ENCODE measurements at places on chromosomes 16 and 17. TPM values are rescaled to one million over a fixed set of nuclear protein-coding genes. Genes with fewer than 3 reads are reported as not detected.

GRCh38 chr16:85304337-85304736 lies 192.1 kb upstream of the CIBAR2 start:
- no peak for DNase-seq
- H3K27me3 ChIP-seq = no peaks in the 10 kb centered on the region
- peaks cover 2% of the 10 kb centered on the region for H3K4me1 ChIP-seq
- H3K36me3 ChIP-seq = no peaks in the 10 kb centered on the region

GRCh38 chr16:11298143-11298900 lies 17.2 kb upstream of the PRM1 start:
- H3K36me3 ChIP-seq = no peaks in the 10 kb centered on the region
- no peak for DNase-seq
- no peaks in the 10 kb centered on the region for H3K27me3 ChIP-seq
- H3K4me3 ChIP-seq = no peak overlapping the region
- peak overlapping the region; percentile 38 for H3K27ac ChIP-seq
- peaks cover 42% of the 10 kb centered on the region for H3K4me1 ChIP-seq

GRCh38 chr17:56020369-56020768 lies 132.9 kb upstream of the ANKFN1 start:
- no peaks in the 10 kb centered on the region for H3K27me3 ChIP-seq
- no peaks in the 10 kb centered on the region for H3K4me1 ChIP-seq
- no peak for DNase-seq
- H3K4me3 ChIP-seq = no peak overlapping the region

GRCh38 chr16:1745900-1746692 lies 25.2 kb downstream of the NME3 start:
- no peaks in the 10 kb centered on the region for H3K4me1 ChIP-seq
- H3K4me3 ChIP-seq = no peak overlapping the region
- H3K27ac ChIP-seq = no peak overlapping the region
- H3K27me3 ChIP-seq = no peaks in the 10 kb centered on the region

DNA sequence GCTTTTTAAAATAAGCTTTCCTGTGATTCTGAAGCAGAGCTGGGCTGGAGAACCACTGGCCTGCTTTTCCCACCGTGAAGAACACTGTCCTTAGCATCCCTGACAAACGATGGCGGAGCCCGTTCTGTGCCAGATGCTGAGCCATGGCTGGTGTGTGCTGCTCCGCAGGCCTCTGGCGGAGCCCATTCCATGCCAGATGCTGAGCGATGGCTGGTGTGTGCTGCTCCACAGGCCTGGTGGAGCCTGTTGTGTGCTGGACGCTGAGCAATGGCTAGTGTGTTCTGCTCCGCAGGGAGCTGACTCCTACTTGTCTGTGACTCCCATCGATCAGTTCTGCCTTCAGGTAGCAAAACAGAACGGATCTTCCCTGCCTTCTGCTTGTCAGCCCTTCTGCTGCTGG lies 4.3 kb downstream of the ENDOV start:
- no peaks in the 10 kb centered on the region for H3K36me3 ChIP-seq
- no peak overlapping the region for H3K27ac ChIP-seq
- no peak for DNase-seq
- no peak overlapping the region for H3K4me3 ChIP-seq

DNA sequence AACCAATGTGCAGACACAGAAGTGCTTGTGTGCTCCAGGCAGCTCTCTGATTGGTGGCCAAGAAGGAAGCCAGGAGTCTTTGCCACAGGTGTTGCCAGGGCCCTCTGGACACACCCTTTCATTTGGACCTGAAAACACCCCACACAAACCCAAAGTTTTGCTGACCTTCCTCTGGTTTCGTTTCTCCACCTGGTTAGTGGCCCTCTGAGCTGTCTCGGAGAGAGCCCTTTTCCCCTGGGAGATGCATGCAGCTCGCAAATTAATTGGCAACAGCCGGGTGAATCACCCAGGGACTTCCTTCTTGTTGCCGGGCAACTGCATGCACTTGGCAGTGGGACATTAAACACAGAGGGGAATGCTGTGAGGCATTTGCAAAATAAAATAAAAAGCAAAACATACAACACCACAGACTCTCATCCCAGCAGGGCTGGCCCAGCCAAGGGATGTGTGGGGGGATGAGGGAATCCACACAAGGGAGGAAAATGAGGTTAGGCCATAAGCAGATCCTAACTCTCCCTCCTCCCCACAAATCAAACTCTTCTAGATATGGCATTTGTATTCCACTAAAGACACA lies 286.6 kb downstream of the SOX9 start:
- H3K4me3 ChIP-seq = peak overlapping the region; percentile 45
- DNase-seq = peak; percentile 92
- no peaks in the 10 kb centered on the region for H3K36me3 ChIP-seq
- no peaks in the 10 kb centered on the region for H3K27me3 ChIP-seq
- H3K27ac ChIP-seq = peak overlapping the region; percentile 96
- H3K4me1 ChIP-seq = peaks cover 84% of the 10 kb centered on the region

The KRT13 gene
- not detected for total RNA-seq

The CCR7 gene
- total RNA-seq = not detected

GRCh38 chr17:47239967-47240651 lies 13.5 kb upstream of the ITGB3 start:
- H3K4me1 ChIP-seq = peaks cover 36% of the 10 kb centered on the region
- no peaks in the 10 kb centered on the region for H3K27me3 ChIP-seq
- H3K36me3 ChIP-seq = no peaks in the 10 kb centered on the region

DNA sequence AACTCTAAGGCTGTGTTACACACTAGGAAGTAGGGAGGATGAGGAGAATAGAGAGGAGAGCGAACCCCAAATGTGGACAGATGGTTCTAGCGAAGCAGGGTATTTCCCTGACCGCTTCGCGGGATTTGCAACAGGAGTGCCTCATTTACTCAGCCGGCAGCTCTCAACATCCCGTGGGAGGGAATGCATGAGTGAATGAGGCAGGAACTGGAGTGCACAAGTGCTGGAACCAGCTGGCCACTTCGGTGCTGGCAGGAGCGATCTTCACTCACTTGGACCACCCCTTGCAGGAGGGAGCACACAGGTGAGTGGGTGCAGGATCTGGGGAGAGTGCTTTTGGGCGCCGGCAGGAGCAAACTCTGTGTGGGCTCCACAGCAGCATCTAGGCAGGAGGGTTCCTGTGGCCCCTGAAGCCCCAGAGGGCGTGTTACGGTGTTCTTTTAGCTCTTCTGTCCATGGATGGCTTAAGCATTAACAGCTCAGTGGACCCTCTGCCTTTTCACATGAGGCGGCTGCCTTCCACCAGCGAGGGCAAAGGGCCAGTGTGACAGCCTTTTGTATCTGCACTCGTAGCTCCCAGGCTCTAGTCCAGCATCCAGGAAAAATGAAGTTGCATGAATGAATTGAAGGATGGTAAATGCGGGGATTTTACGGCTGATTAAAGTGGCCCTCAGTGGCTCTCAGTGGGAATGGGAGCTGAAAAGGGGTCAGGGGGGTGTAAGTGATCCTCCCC lies 17.4 kb upstream of the ZNHIT3 start:
- no peak overlapping the region for H3K4me3 ChIP-seq
- no peak for DNase-seq
- no peaks in the 10 kb centered on the region for H3K36me3 ChIP-seq
- no peaks in the 10 kb centered on the region for H3K27me3 ChIP-seq

- H3K27ac ChIP-seq = no peak overlapping the region
- no peaks in the 10 kb centered on the region for H3K27me3 ChIP-seq
- no peaks in the 10 kb centered on the region for H3K36me3 ChIP-seq
- DNase-seq = no peak
These were observed 38.1 kb upstream of the RHOT1 start for GRCh38 chr17:32104158-32104557.

DNA sequence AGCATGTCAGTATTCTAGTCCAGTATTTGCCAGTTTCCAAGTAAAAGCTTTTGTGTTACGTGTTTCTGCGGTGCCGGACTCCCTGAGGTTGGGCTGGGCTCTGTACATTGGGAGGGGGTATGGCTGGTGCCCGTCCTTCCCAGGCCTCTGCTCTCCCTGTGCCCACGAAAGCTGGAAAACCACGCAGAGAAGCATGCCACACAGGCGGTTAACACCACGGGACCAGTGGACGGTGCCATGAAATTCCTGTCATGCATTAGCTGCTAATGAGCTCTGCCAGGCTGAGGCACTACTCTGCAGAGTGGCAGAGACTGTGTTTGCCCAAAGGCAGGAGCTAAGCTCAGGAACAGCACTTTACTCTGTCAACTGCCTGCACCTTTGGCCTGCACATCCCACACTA lies 8.1 kb downstream of the SMIM5 start:
- no peak overlapping the region for H3K4me3 ChIP-seq
- no peak overlapping the region for H3K27ac ChIP-seq
- no peak for DNase-seq
- H3K27me3 ChIP-seq = no peaks in the 10 kb centered on the region

DNA sequence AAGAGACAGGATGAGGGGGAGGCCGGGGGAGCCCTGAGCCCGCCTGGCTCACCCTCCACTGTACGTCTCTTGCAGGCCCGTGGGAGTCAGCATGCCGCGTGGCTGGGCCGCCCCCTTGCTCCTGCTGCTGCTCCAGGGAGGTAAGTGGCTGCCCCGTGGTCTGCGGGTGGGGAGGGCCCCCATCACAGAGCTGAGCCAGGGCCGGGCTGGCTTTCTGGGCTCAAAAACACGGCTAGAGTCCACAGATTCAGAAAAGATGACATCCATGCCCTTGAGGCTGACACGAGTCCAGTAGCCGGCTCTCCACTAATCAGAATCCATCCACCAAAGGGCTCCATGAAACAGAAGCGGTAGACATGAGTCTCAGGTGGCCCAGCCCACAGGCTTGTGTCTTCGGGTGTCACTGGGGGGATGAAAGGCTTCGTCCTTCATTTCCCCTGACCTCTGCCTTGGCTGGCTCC lies 28.0 kb downstream of the IL21R start:
- no peak overlapping the region for H3K4me3 ChIP-seq
- peaks cover 8% of the 10 kb centered on the region for H3K4me1 ChIP-seq
- H3K27ac ChIP-seq = no peak overlapping the region

DNA sequence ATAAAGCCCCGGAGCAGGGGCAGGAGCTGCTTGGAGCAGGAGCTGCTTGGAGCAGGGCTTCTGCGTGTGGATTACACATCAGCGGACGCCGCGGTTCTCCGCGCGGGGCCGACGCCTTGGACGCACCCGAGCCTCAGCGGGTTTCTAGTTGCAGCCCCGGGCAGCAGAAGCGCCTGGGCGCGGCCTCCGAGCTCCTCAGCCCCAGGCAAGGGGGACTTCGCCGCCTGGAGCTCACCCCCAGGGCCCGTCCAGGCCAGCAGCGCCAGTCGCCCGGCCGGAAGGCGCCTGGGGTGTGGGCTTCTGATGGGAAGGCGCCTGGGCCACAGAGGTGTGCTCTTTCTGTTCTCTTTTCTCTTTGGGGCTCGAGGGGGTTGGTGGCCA lies 6.3 kb downstream of the FOXF1 start:
- H3K4me1 ChIP-seq = no peaks in the 10 kb centered on the region
- H3K27me3 ChIP-seq = no peaks in the 10 kb centered on the region
- no peak overlapping the region for H3K27ac ChIP-seq
- H3K4me3 ChIP-seq = no peak overlapping the region
- H3K36me3 ChIP-seq = no peaks in the 10 kb centered on the region

The TUFM gene
- 250 TPM for total RNA-seq

The GUCY2D gene
- not detected for total RNA-seq

The RTN4RL1 gene
- 0.30 TPM for total RNA-seq

The SEC14L5 gene
- total RNA-seq = not detected

- H3K36me3 ChIP-seq = peaks cover 4% of the 10 kb centered on the region
- no peak overlapping the region for H3K4me3 ChIP-seq
- peaks cover 16% of the 10 kb centered on the region for H3K4me1 ChIP-seq
These were observed 29.0 kb downstream of the FCSK start for GRCh38 chr16:70483426-70483825.

Data from Karpas-422 (cell line).